ENCODE measurements at places on chromosomes 6 and 20. TPM values are rescaled to one million over a fixed set of nuclear protein-coding genes. Genes with fewer than 3 reads are reported as not detected.
A peak's percentile ranks its signal among the peaks of the same experiment; 100 is the strongest.

LHFPL5 gene
- not detected for total RNA-seq

PPP1R14C gene
- total RNA-seq, result 30.2 TPM

CDKAL1 gene
- 23.6 TPM for total RNA-seq

ETV7 gene
- total RNA-seq, result 0.04 TPM

PDE7B gene
- 10.3 TPM for total RNA-seq

- DNase-seq, result no peak
Measured at GRCh38 chr20:22383156-22383555, 201.2 kb downstream of the FOXA2 start.

GRCh38 chr6:24520929-24521546, 26.3 kb downstream of the ALDH5A1 start:
- peak; percentile 12 for DNase-seq

GRCh38 chr6:25346064-25346463, 66.9 kb downstream of the CARMIL1 start:
- DNase-seq, result no peak

GRCh38 chr6:83199863-83200225, 6.7 kb downstream of the RWDD2A start:
- no peak for DNase-seq

- peak; percentile 52 for DNase-seq
Measured at GRCh38 chr6:31794866-31795615, 511 bp downstream of the VARS1 start.

- DNase-seq, result no peak
Measured at GRCh38 chr6:18091382-18091781, 31.1 kb downstream of the NHLRC1 start.

GRCh38 chr6:157959451-157960227, 22.0 kb upstream of the SYNJ2 start:
- no peak for DNase-seq

- DNase-seq, result peak; percentile 42
Measured at GRCh38 chr20:460707-461106, 1.6 kb downstream of the TBC1D20 start.
